ENCODE measurements at places on chromosomes 1 and 21.

DNA sequence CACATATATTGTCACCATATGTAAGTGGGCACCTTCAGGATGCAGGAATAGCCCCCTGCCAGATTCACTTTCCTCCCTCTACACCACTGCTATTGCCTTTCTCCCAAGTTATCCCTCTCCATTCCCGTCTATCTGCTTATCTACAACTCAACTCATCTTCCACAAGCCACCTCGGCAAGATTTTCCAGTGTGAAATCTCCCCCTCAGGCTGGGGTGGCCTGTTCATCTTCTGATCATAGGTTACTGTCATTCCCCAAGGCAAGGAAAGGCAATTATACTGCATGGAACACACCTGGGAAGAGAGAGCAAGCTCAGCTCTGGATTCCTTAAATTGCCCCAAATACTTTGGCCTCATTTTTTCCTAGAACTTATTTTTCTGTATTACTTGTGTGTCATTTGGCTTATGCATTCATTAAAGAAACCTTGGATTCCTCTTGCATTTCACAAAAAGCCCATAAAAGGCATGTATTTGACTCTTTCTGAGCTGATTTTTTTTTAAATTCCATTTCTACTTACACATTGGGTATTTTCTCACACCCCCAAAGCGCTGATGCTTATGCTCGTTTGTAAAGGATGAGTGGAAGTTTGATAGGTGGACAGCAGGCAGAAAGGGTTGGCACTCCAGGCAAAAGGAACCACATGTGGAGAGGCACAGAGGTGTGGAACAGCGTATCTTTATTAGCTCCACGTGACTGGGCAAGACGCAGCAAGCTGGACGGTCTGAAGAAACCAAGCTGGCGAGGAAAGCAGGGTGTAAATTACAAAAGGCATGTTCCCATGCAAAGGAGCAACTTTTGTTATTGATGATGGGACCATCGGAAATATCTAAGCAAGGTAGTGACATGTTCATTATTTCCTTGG is 169.7 kb upstream of the RAB4A start:
- no peak for DNase-seq

DNA sequence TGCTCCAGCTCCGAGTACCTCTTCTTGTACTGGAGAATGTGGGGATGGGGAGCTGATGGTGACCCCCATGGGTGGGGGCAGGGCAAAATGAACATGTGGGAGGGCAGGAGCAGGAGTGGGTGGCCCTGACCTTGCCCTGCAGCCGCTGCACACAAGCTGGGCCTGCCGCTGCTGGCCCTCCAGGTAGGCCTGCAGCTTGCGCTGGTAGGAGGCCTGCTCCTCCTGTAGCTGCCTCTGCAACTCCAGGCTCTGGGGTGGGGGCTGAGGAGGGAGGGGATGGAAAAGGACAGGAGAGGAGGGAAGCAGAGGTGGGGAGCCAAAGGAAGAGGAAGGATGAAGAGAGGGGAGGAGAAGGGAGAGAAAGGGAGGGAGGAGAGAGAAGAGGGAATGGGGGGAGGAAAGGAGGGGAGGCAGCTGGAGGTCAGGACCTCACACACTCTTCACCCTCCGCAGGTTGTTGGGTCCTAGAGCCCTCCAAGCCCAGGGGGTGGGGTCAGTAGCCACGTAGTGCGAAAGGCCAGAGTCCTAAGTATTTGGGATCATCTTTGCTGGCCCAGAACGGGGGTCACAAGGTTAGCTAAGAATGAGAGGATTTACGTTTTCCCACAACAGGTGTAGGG is 22.9 kb downstream of the RNU1-1 start:
- DNase-seq, result no peak

DNA sequence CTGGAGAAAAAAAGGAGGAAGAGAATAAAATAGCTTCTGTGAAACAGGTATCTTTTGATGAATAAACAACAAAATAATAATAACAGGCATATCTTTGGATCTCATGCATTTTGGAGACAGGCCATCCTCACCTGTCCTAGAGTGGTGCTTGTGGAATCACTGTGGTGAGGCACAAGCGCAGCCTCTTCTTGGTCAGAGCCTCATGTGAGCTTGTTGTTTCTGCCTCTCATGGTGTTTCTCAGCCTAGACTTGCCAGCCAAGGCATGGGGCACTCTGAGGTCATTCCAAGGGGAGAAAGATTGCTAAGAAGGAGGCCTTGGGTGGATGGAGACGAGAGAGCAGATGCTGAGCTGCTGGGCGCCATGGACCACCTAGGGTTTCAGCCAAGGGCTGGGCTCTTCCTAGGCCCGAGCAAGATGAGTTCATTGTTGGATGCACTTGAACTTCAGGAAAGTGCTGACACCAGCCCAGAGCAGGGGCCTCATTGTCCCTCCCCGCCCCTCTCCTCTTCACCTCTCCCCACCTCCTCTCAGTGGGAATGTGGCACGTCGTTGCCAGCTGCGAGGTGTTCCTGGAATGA is 49.5 kb downstream of the ATP5PO start:
- no peak for DNase-seq

DNA sequence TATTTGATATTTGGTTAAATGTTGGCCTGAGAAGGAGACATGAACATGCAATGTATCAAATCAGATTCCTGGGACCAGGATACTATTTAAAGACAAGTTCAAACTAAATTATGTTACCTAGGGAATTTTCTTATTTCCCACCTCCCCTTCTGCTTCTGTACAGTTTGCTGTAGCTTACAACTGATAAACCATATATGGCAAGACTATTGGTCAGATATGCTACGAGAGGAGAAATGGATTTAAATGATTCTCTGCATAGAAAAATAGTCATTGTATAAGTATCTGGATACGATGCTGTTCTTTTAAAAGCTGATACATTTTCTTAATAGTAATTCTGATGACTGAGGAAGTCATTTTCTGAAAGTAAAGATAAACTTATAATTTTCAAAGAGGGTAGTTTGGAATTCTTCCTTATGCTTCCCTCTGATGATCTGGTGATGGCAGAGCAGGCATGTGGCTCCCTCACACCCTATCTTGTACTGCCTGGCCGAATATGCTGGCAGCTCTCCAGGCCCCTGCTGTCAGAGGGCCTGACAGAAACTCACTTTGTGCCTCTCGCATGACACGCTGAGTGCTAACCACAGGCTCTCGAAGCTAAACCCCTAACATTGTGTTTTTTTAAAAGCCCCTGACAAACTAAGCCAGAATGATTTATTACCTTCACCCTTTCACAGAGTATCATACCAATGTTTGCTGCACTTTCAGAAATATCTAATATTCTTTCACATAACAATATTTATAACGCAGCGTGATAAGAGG is 19.4 kb downstream of the RRP15 start:
- no peak for DNase-seq

- DNase-seq, result no peak
These were observed 65.4 kb downstream of the TP53BP2 start for GRCh38 chr1:223780318-223780717.

GRCh38 chr1:54047384-54048305 is 5.4 kb downstream of the TMEM59 start:
- DNase-seq, result no peak

GRCh38 chr1:183198463-183198862 is 12.4 kb downstream of the LAMC2 start:
- no peak for DNase-seq

- DNase-seq, result no peak
These were observed 130.8 kb downstream of the PGBD5 start for GRCh38 chr1:230295367-230295766.

GRCh38 chr1:47627471-47628370 is 189.9 kb downstream of the FOXD2 start:
- no peak for DNase-seq

DNA sequence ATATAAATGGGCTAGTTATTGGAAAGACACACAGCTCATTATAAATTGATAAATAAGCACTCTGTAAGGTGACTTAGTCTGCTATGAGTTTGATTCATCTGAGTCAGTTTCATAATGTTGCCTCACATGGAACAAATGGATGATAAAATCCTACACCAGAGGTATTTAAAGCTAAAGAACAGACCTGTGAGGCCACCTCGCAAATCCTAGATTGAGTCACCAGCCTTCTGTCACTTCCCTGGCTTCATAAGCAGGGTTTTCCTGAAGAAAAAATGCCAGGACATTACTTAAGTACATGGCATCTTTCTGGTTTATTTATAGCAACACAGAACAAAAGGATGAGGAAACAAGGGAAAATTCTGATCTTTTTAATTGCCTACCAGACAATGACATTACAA is 18.4 kb downstream of the CD2 start:
- no peak for DNase-seq
